ENCODE measurements at places on chromosomes 1 and 21. TPM values are rescaled to one million over a fixed set of nuclear protein-coding genes. Genes with fewer than 3 reads are reported as not detected.

Gene MROH9
- total RNA-seq: 0.23 TPM

Gene ZNF695
- total RNA-seq: 1.5 TPM

Gene UHMK1
- total RNA-seq: 55.4 TPM

Gene NAXE
- total RNA-seq: 117 TPM

Gene ASTN1
- 1.1 TPM for total RNA-seq

DNA sequence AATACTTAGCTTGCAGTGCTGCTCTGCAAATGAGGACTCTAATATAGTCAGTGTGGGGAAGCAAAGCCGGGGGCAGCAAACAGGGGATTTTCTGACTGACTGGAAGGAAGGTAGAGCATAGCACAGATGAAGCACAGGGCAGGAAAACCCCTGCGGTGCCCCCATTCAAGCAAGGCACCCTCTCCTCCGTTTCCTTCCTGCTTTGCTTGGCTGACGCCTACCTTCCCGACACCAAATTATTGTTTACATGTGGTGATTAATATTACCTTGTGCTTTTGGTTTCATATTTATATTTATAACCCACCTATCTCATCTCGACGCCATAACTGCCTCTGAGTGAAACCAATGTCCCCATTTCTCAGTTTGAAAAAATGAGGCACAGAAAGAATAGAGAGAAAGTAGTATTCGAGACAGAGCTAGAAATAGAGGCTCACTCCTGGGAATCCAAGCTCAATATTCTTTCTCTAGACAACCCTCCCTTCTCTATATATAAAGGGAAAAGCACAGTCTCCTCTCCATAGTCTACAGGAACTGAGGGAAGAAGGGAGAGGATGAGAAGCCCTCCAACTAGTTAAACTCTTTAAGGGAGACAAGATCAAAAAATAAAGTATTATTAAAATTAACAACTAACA is 41.3 kb downstream of the PIK3C2B start:
- H3K36me3 ChIP-seq: no peaks in the 10 kb centered on the region
- DNase-seq: no peak
- peak overlapping the region; percentile 31 for H3K27ac ChIP-seq
- no peaks in the 10 kb centered on the region for H3K27me3 ChIP-seq

DNA sequence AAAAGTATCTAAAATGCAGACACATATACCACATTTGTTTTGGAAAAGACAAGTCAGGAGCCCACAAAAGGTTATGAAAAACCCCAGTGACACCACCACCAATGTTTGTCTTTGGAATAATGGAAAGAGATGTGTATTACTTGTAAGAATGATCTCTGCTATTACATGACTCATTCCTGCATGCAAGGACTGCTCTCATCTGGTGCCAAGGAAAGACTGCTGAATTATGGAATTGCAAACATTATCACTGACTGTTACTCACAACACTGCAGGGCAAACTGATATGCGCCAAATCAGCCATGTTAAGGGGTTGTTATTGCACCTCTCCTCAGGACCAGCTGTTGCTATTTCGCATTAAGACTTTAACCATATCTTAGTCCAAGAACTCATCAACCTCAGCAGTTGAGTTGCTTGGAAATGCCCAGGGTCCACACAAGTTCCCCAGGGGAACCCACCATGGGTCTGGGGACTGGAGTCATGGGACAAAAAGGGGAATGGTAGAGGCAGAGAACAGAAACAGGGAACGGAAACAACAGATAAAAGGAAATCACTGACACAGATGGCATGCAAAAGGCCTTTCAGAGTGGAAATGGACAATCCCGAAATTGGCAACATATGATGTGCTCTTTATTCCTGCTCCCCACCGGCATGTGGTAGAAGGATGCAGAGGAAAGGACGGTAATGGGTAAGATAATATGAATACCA is 34.4 kb downstream of the CAPZB start:
- DNase-seq: peak; percentile 54
- no peak overlapping the region for H3K4me3 ChIP-seq
- peak overlapping the region; percentile 71 for H3K27ac ChIP-seq

- no peak for DNase-seq
- H3K27me3 ChIP-seq: no peaks in the 10 kb centered on the region
- no peaks in the 10 kb centered on the region for H3K4me1 ChIP-seq
- no peak overlapping the region for H3K4me3 ChIP-seq
- H3K36me3 ChIP-seq: no peaks in the 10 kb centered on the region
Observed at GRCh38 chr21:34360488-34361241, 3.1 kb upstream of the KCNE2 start.

- no peaks in the 10 kb centered on the region for H3K27me3 ChIP-seq
- no peak overlapping the region for H3K4me3 ChIP-seq
- no peaks in the 10 kb centered on the region for H3K36me3 ChIP-seq
- H3K27ac ChIP-seq: no peak overlapping the region
- H3K4me1 ChIP-seq: no peaks in the 10 kb centered on the region
- no peak for DNase-seq
Observed at GRCh38 chr1:231076802-231077201, 36.7 kb upstream of the FAM89A start.

DNA sequence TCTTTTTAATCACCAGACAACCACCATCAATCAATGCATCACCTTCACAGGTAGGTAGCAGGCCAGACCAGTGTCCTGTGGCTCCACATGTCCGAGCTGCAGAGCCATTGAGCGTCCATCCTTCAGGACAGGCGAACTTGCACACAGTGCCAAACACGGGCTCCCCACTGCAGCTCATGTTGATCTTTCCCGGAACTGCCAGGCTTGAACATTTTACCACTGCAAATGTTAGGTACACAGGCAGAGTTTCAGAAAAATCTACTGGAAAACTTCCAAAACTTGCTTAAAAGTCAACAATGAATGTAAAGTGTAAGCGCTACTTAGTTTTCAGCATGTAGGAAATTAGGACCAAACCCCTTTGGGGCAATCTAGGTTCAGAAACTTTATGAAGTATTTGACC is 6.6 kb downstream of the SELE start:
- H3K4me3 ChIP-seq: no peak overlapping the region
- no peak for DNase-seq
- H3K4me1 ChIP-seq: peaks cover 13% of the 10 kb centered on the region

Measured in hepatocyte (in vitro differentiated cells).